ENCODE measurements at places on chromosomes 11 and 22.
A peak's percentile ranks its signal among the peaks of the same experiment; 100 is the strongest.

DNA sequence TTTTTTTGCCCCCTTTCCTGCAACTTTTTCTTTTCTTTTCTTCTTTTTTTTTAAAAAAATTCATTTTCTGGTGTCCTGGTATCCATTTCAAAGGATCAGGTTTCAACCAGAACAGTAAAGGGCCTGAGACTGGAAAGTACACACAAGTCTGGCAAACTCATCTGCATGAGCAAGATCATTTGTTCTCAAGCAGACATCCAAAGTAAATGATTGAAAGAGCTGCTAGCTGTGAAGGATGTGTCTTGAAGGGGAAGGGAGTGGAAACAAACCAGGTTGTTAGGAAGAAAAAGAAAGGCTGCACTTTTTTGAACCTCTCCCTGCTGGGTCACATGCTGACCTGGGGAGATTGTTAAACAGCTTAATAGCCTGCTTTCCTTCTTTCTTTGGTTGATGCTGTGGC is 5.3 kb downstream of the YAP1 start:
- no peak for DNase-seq

GRCh38 chr11:2393111-2393868 is 7.3 kb upstream of the TSSC4 start:
- no peak for DNase-seq

DNA sequence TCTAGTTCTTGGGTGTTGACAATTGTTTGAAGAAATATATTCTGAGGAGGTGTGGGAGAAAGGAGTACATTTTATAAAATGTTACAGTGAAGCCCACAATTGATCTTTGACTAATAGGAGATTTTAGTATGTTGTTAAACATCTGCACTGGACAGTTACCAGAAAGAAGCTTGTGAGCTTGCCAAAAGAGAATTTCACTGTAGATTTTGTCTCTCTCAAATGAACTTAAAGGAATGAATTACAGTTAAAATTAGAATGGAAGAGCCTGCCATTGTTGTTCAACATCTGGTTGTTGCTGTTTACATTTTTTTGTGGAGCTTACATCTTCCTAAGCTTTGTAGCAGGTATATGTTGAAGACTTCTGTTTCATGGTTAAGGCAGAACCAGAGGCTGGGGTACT is 620.5 kb upstream of the CCDC179 start:
- DNase-seq: no peak

- no peak for DNase-seq
Measured at GRCh38 chr11:44725016-44725685, 1.6 kb upstream of the TSPAN18 start.

GRCh38 chr11:87575088-87575487 is 537.4 kb downstream of the TMEM135 start:
- no peak for DNase-seq

DNA sequence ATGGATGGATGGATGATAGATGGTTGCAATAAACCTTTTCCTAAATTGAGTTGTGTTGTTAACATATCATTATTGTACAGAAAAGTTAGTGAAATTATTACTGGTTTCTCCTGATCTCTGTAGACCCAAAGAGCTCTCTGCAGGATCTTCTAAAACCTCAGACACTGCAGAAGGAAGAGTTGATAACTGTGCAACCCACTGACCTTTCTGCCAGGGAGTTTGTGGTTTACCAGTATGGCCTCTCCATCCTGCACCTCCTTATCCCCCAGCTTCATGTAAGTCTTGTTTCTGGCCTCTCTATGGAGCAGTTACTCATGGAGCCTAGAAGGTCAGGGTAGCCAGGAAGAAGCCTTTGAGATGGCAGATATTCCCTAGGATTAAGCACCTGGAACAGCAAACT is 45.6 kb downstream of the BTG4 start:
- DNase-seq: no peak

DNA sequence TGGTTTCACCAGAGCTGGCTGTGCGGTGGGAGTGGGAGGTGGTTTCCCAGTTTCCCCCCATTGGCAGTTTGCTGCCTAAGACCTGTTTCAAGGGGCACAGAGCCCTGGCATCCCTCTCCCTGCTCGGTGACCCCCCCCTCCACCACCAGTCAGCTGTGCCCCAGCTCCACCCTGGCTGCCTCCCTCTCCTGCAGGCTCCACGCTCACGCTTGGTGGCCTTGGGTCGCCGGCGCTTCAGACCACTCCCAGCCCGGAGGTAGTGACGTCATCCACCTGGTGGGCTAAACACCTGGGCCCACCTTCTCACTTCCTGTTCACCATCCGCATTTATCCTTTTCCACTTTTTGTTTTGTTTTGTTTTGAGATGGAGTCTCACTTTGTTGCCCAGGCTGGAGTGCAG is 7.8 kb downstream of the GAL start:
- no peak for DNase-seq

DNA sequence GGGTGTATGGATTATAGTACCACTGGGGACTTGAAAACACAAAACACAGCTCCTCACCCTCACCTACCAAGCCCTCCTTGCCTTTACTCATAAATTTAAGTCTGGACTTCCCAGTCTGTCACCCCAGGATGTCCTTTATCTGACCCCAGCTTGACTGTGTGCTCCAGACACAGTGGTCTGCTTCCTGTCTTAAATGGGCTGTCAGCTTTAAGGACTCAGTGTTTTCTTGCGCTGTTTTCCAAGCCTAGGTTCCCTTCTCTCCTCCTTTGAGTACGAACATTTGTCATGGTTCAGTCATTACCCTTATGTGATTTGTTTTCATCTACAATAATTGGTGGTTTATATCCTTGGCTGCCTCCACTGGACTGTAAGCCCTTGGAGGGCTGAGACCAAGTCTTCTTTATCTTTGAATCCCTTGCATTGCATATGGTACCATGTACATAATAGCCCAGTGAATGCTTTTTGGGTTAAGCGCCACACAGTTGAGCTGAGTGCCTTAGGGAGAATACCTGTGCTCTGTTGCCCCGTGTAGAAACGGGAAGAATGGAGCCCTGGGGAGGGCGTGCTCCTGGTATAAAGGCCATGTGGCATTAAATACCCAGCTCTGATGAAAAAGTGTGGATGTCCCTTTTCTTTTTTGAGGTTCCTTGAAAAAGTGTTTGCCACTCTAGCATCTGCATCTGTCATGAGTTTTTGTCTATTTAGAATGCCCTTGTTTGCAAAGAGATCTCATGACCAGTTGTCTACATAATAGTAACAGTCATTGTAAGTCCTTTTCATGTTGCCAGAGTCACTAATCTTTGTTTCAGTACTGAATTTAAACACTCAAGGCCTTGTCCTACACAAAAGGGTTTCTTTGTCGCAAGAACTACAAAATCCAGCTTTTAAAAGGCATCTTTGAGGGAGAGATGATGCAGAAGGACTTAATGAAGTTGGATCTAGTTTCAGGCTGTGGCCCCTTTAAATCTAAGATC is 14.0 kb downstream of the PANX1 start:
- DNase-seq: no peak

DNA sequence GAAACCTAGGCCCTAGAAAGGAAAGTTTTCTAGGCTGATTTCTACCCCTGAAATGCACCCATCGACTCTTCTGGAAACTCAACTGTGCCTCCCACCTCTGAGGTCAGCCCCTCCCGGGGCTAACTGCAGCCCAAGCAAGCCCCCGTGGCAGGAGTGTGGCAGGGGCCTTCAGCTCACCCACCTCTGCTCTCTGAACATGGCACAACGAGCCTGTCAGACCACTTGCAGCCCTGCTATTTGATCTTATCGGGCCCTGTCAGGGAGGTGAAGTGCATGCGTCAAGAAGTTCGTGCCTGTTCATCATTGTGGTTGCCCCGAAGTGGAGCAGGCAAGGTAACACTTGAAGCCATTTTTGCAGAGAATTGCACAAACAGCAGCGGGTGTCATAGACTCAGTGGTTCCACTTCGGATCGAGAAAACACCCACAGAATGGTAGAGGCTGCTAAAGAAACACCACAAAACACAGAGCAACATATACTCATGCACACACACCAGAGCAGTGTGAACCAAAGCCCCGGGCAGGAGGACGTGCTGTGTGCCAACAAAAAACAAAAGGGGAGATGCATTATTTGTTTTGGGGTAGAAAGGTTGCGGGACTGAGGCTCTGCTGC is 262.7 kb downstream of the ETS1 start:
- DNase-seq: peak; percentile 73

DNA sequence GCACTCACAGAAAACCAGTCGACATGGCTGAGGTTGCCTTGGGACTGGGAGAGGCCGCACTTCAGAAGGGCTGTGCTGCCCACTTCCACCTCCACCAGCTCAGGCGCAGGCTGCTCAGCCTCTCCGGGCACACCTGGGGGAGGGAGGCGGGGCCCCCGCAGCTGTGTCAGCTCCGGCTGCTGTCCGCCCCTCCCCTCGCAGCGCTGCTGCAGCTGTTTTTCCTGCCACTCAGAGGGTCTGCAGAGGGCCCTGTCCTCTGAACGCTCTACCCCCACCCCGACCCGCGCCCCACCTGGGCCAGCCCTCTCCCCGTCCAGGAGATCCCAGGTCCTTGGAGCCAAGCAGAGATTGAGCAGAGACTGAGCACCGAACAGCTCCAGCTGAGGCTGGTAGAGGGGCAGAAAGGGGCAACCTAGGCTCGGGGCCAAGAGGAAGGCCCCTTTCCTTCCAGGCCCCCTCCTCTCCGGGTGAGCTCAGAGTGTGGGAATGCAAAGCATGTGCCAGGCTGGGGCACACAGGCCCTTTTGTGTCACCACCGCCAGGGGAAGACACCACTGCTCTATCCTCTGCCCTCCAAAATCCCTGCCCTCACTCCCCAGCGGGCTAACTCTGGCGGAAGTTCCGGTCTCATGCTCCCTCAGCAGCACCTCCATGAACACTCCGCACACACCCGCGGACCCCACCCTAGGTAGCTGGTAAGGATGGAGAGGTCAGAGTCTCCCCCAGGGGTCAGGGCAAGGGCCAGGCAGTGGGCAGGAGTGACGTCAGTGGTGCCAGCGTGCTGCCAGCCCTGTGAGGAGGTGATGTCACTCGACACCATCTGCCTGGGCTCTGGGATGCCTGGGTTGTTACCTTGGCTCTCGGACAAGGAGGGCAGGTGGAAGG is 1.6 kb downstream of the MCAM start:
- peak; percentile 53 for DNase-seq

DNA sequence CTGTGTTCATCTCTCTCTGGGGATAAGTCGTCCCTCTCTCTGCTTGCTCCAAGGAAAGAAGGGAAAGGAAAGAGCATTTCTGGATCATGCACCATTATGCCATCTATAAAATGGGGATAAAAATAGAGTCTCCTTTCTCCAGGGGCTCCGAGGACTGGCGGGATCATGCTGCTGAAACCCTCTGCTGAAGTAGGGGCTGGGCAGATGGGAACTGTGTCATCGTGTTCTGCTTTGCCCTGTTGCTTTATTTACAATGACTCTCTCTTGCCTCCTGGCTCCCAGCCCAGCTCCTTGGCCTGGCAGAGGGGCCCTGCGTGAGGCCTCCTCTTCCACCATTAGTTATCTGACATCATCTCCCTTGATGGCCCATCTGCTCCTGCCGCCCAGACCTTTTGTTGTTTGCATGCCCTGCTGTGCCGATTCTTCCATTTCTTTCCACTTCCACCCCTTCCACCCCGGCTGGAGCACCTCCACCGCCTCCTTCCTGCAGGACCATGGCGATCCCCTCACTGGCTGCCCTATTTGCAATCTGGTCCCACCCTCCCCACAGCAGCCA is 200.9 kb downstream of the MYO18B start:
- no peak for DNase-seq

GRCh38 chr11:91133361-91133760 is 910.5 kb upstream of the CHORDC1 start:
- no peak for DNase-seq

- no peak for DNase-seq
Measured at GRCh38 chr11:34215806-34216453, 110.5 kb downstream of the NAT10 start.

GRCh38 chr11:60029015-60029632 is 11.1 kb upstream of the OOSP2 start:
- DNase-seq: no peak

- no peak for DNase-seq
Measured at GRCh38 chr22:38655519-38656255, 505 bp downstream of the FAM227A start.

DNA sequence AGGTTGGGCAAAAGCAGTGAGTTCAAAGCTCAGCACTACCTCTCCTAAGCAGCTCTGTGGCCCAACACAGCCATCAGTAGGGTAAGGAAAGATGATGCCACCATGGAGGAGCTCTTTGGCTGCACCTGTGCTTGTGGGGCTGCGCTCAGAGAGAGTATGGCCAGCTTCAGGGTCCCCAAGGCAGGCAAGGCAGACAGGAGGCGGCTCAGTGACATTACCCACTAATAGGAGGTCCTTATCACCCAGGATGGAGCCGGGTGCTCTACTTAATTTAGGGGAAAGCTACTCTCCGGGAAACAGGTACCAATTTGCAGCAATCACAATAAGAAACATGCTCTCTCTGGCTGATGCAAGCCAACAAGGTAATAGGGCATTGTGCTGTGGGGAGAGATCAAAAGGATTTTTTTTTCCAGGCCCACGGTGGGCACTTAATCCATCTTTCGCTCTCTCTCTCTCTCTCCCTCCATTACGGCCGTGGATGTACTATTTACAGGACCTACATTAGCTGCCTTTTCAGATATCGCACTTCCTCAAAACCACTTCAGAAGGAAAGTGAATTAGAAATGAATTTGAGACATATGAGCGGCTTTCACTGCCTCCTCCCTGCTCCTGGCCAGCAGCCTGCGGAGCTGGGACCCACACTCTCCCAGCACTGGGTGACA is 446.3 kb downstream of the SOX6 start:
- no peak for DNase-seq

- no peak for DNase-seq
Measured at GRCh38 chr11:72144807-72145565, 9.5 kb downstream of the FOLR3 start.

DNA sequence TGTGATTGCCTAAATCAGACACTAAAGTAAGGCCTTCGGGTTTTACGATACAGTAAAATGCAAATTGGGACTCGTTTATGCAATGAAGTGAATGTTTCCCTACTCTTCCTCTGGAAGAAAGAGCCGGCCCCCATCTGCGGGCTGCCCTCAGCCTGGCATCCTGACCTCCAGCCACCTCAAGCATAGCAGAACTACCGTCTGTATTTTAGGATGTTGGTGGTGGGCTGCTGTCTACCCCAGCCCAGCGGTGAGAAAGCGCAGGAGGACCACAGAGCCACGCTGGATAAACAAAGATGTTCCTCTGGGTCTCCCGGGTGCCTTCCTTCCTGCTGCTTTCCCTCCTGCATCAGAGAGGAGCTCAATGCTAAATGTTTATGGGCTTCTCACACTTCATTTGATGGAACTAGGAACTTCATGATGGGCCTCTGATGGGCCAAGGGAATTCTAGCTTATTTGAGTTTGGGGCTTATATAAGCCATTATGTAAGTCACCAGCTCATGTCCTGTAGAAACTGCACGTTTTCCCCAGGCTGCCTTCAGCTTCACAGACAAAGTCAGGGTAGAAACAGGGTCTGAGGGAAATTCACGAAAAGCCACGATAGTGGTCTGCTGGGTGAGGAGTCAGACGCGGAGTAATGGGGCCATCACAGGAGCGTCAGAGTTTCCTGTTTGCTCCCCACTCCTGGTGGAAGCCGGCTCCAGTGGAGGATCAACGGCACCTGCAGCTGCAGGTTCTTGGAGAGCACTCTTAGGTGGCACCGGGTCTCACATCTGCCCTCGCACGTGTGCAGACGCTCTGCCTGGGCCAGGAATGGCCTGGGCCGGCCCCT is 287.4 kb downstream of the BRD1 start:
- DNase-seq: no peak

- DNase-seq: peak; percentile 0
Measured at GRCh38 chr11:69368119-69368880, 74.3 kb downstream of the MYEOV start.

GRCh38 chr11:65290448-65291165 is 24.1 kb upstream of the CDC42EP2 start:
- no peak for DNase-seq

- no peak for DNase-seq
Measured at GRCh38 chr22:17952273-17952801, 72.0 kb downstream of the MICAL3 start.
